Progenitor cell of endocrine pancreas (in vitro differentiated cells): ENCODE measurements at places on chromosomes 2 and 18.

- H3K36me3 ChIP-seq = no peaks in the 10 kb centered on the region
- no peak for DNase-seq
- peaks cover 1% of the 10 kb centered on the region for H3K4me1 ChIP-seq
- H3K27ac ChIP-seq = no peak overlapping the region
- H3K27me3 ChIP-seq = peaks cover 14% of the 10 kb centered on the region
- H3K4me3 ChIP-seq = no peak overlapping the region
Observed at GRCh38 chr2:237191714-237192081, 106.0 kb downstream of the COPS8 start.

- H3K27me3 ChIP-seq = peaks cover 50% of the 10 kb centered on the region
- H3K4me1 ChIP-seq = peaks cover 7% of the 10 kb centered on the region
- H3K36me3 ChIP-seq = no peaks in the 10 kb centered on the region
- no peak overlapping the region for H3K4me3 ChIP-seq
Observed at GRCh38 chr18:74450626-74451025, 6.5 kb downstream of the DIPK1C start.

- no peaks in the 10 kb centered on the region for H3K4me1 ChIP-seq
- no peak for DNase-seq
- H3K27ac ChIP-seq = no peak overlapping the region
- no peaks in the 10 kb centered on the region for H3K36me3 ChIP-seq
- peaks cover 10% of the 10 kb centered on the region for H3K27me3 ChIP-seq
Observed at GRCh38 chr2:230706966-230707365, 5.7 kb upstream of the CAB39 start.

GRCh38 chr2:54750040-54750439 is 26.6 kb downstream of the EML6 start:
- H3K27ac ChIP-seq = no peak overlapping the region
- no peak overlapping the region for H3K4me3 ChIP-seq
- no peak for DNase-seq
- H3K36me3 ChIP-seq = no peaks in the 10 kb centered on the region

DNA sequence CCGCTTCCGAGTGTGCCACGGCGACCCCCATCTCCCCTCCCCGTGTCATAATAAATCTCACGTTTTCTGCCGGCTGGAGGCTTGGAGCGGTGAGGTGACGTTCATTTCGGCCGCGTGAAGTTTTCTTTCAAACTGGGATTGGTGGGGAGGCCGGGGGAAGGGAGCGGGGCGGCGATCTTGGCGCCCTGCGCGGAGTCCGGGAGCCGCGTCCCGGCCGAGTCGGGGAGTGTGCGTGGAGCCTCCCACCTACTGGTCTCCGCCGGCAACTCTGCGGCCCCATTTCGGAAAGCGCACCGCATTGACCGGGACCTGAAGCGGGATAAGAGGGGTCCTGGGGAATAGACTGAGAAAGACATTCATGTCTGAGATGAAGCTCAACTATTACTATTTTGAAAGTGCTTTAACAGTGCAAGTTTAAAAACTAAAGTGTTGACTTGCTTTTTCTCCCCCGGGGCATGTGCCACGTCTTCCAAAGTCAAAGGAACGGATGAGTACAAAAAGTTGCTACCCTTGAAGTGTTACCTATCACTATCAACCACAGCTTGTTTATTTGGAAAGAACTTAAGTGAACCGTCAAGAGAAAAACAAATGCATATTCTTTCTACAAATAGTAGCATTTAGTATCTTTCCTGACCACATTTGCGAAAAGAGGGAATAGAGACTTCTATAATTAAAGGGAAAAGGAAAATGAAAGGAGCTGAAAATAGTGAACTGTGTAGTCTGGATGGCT is 818 bp upstream of the IKZF2 start:
- H3K36me3 ChIP-seq = no peaks in the 10 kb centered on the region
- peak overlapping the region; percentile 72 for H3K4me3 ChIP-seq
- H3K27me3 ChIP-seq = no peaks in the 10 kb centered on the region
- peak overlapping the region; percentile 76 for H3K27ac ChIP-seq
- peaks cover 40% of the 10 kb centered on the region for H3K4me1 ChIP-seq

DNA sequence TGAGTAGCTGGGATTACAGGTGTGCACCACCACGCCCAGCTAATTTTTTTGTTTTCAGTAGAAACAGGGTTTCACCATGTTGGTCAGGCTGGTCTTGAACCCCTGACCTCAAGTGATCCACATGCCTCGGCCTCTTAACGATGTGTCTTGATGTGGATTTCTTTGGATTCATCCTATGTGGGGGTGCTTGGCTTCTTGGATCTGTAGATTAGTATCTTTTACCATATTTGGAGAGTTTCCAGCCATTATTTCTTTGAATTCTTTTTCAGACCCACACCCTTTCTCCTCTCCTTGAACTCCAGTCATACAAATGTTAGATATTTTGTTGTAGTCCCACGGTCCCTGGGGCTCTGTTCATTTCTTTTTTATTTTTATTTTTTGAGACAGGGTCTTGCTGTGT is 6.8 kb upstream of the TOGARAM2 start:
- H3K27me3 ChIP-seq = peaks cover 5% of the 10 kb centered on the region
- no peaks in the 10 kb centered on the region for H3K36me3 ChIP-seq
- H3K4me3 ChIP-seq = no peak overlapping the region
- peaks cover 2% of the 10 kb centered on the region for H3K4me1 ChIP-seq

- H3K27me3 ChIP-seq = no peaks in the 10 kb centered on the region
- no peak overlapping the region for H3K4me3 ChIP-seq
- peak overlapping the region; percentile 9 for H3K27ac ChIP-seq
- H3K36me3 ChIP-seq = peaks cover 6% of the 10 kb centered on the region
- peaks cover 32% of the 10 kb centered on the region for H3K4me1 ChIP-seq
Observed at GRCh38 chr2:85154048-85154753, 21.0 kb downstream of the TCF7L1 start.

DNA sequence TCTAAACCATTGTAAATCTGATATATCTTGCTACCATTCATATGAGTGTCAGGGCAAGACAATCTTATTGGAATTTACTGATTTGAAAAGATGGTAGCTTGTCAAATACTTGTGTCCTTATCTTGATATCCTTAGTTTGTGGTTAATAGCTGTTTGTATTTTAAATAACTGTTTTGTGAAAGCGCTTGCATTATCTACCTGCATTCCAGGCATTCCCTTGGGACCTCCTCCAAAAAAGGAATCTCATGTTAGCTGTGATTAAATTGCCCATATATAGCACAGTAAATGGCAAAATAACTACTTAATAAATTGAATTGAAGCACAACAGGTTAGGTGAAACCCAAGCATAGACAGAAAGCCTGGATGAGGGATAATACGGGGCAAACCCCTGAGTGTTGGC is 13.9 kb downstream of the CNTNAP5 start:
- H3K4me1 ChIP-seq = peaks cover 17% of the 10 kb centered on the region
- H3K4me3 ChIP-seq = no peak overlapping the region
- H3K27ac ChIP-seq = no peak overlapping the region
- peaks cover 5% of the 10 kb centered on the region for H3K36me3 ChIP-seq
